ENCODE measurements at places on chromosomes 2 and 18.
A peak's percentile ranks its signal among the peaks of the same experiment; 100 is the strongest.

DNA sequence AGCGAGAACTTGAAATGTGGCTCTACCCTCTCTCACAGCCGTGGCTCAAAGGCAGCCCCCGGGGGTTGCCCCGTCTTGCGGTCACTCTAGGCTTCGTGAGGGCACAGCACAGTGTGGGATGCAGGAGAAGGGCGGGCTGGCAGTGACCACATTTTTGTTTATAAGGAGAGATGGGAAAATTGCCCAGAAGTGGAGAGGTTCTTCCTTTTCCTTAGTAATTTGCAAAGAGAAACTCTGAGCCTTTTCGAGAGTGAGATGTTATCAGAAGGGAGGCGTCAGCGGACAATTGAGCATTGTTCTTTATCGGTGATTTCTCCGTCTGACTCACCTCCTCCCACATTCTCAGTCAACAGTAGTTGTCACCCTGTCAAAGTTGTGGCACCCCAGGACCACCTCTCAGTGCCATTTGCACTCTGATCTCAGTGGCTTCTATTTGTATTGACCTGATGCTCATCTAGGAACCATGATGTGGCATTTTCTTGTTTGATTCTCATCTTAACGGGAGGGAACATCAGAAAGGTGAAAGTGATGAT, 89.6 kb downstream of the ACAA2 start:
- DNase-seq, result peak; percentile 6

GRCh38 chr2:173982182-173982714, 17.1 kb upstream of the SP3 start:
- no peak for DNase-seq

DNA sequence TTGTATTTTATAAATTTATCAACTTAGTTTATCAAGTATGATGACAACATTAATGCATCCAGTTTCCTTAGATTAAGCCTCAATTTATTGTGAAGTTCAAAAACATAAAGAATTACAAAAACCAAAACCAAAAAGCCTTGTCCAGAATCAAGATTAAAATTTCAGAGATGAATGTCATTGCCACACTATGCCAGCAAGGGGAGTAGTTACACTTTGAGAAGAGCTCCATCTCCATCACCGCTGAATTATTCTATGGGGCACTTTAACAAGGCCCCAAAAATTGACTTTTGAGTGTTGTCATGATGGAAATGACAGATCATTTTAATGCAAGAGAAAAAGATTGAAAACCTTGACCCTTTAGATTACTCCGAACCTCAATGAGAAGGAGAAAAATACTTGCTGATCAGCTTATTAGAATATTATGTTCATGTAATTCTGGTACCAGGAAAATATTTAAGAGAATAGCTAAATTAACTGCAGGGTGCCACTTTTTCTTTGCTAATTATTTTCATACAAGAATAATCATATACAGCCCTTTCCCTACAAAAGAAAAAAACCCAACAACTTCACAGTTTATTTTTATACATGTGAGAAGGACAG, 152.5 kb upstream of the AQP4 start:
- DNase-seq, result no peak

DNA sequence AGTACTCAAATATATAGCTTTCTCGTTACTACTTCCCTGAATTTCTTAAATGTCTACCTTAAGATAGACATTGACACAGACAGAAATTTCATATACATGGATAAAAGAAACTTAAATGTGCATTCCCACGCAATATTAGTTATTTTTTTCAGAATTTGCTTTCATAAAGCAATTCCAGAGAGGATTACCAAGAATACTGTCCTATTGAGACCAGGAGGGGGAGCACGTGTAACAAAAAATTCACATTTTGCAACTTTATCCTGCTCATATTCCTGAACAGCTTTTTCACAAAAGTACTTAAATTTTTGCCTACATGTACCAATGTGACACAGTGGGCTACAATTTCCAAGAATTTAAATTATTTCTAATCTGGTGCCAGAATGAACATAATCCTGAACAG, 30.7 kb upstream of the ERCC3 start:
- peak; percentile 48 for DNase-seq

DNA sequence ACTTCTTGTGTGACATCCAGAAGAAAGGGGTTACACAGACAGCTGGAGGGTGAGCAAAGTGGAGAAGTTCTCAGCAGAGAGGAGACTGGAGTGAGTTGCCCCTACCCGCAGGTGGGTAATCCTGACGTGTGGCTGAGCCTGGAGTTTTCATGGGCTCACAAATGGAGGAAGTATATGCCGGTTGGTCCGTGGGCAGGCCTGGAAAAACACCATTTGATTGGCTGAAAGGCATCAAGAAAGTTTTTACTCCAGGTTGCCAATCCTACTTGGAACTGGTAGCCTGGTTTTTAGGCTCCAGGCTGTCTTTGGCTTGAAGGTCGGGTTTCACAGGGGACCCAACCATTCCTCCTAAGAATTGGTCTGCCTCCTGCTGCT, 1177.4 kb upstream of the LRRTM1 start:
- no peak for DNase-seq

GRCh38 chr2:191268596-191268995, 23.4 kb downstream of the MYO1B start:
- DNase-seq, result no peak

GRCh38 chr2:166727095-166727494, 161.2 kb upstream of the XIRP2 start:
- no peak for DNase-seq
